Body of pancreas (tissue), 4 donors: ENCODE measurements at places on chromosomes 7 and 10. TPM values are rescaled to one million over a fixed set of nuclear protein-coding genes. Genes with fewer than 3 reads are reported as not detected.

PTPRZ1 gene
- total RNA-seq = 18.5 TPM

- no peak for DNase-seq
Measured at GRCh38 chr7:88347517-88347916, 40.8 kb upstream of the STEAP4 start.

DNA sequence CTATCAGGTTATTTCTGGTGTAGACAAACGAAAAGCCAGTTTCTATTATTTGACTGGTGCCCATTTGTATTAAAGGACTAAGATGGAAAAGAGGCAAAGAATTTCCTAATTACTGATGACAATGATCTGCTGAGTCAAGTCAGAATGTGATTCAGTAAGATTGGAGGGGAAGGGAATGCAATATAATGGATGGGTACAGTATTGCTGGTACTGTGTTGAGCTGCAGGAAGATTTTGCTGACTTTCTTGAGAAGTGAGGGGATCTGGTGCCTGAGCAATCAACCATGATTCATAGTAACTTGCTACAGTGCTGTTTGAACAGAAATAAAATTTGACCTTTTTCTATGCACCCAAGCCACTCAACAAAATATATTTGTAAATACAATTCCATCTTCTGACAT is 139.1 kb upstream of the RHEB start:
- no peak for DNase-seq

DNA sequence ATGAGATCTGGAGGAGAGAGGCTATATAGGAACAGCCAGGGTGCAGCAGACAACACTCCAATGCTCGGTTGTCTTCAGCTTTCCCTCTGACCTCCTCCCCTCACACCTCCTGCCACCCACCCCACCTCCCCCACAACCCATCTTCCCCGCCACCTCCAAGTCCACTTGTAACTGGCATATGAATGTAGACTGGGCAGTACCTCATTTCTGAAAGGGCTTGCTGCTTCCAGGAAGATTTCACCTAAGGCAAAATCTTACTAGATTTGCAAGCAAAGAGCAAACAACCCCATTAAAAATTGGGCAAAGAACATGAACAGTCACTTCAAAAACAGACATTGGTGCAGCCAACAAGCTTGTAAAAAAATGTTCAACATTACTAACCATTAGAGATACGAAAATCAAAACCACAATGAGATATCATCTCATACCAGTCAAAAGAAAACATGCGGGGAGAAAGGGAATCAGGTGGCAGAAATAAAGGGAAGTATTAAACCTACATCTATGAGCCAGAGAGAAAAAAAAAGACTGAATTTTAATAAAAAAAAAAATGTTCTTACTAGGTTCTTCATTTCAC is 164.6 kb upstream of the C1GALT1 start:
- DNase-seq = no peak

GRCh38 chr10:119859420-119860258 is 13.0 kb downstream of the MCMBP start:
- no peak for DNase-seq

DNA sequence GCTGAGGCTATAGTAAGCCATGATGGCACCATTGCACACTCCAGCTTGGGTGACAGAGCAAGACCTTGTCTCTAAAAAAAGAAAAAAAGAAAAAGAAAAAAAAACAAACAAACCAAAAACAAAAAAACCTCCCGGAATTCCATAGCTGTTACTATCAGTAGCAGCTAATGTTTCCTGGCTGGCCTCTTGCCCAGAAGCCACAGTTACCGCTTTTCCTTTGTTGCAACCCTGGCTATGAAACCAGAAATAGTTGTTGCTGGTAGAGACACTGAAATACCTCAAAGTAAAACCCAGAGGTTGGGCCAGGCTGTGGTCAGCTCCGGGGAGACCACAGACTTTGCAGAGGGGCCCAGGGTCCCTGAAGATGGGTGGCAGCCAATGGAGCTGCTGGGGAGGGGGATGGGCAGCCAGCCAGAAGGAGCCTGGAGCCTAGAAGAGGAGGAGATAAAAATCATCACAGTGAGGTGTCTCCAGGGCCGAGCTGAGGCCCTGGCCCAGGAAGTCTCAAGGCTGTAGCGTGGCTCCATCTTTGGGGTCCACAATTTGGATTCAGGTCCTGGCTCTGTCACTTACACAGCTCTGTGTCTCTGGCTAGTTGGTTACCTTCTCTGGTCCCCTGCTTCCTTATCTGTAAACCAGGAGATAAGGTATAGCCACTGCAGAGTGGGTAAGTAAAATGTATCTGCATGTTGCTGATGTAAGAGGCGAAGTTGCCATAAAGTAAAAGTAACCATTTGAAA is 3.4 kb upstream of the CHST12 start:
- DNase-seq = peak; percentile 85

- DNase-seq = no peak
Measured at GRCh38 chr7:131288450-131288849, 39.2 kb upstream of the MKLN1 start.

GRCh38 chr10:63267414-63268148 is 134.5 kb downstream of the NRBF2 start:
- DNase-seq = peak; percentile 54

DNA sequence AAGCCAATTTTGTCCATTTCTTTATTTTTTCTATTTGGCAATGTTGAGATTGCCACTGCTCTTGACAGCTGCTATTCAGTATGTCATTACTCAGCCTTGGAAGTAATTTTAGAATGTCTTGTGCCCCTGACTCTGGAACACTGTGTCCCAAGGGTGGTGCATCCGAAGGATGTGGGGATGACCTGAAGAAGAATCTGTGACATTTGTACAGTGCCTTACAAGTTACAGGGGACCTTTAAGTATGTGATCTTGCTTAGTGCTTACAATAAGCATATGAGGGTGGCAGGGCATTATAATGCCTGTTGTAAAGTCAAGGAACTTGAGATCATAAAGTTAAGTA is 239.5 kb downstream of the REEP3 start:
- no peak for DNase-seq

AKR1C2 gene
- 5.6 TPM for total RNA-seq

- DNase-seq = no peak
Measured at GRCh38 chr10:75049316-75050148, 61.9 kb upstream of the SAMD8 start.

LRRD1 gene
- not detected for total RNA-seq

GRCh38 chr10:104433669-104434068 is 80.0 kb downstream of the CFAP58 start:
- no peak for DNase-seq

DNA sequence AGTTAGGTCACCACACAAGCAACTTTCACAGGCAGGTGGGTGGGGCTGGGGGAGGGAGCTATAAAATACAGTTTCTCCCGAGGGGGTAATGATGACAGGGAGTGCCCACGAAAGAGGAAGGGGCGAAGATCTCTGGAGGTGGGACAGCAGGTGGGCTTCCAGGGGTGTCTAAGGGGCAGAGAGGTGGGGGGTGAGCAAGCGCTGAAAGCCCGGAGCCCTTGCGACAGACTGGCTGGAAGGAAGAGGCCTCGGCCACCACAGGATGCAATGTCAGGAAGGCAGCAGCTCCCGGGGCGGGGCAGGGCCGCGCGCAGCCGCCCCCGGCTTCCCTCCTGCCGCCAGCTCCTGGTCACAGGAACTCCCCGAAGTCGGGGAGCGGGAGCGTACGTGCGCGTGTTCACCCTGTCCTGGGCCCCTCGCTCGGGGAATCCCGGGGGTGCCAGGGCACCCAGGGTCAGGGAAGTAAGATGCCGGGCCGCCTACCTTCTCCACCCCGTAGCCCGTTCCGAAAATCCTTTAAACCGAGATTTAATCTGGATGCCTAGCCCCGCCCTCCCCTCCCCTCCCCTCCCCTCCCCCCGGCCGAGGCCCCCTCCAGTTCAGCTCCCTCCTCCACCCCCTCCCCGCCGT is 105.2 kb upstream of the PPIF start:
- peak; percentile 52 for DNase-seq

- no peak for DNase-seq
Measured at GRCh38 chr10:80155696-80156215, 23.2 kb downstream of the PLAC9 start.

TRIM73 gene
- 13.2 TPM for total RNA-seq

ANKRD30A gene
- total RNA-seq = not detected

GRCh38 chr7:121390617-121391016 is 5.5 kb downstream of the FAM3C start:
- no peak for DNase-seq

DNA sequence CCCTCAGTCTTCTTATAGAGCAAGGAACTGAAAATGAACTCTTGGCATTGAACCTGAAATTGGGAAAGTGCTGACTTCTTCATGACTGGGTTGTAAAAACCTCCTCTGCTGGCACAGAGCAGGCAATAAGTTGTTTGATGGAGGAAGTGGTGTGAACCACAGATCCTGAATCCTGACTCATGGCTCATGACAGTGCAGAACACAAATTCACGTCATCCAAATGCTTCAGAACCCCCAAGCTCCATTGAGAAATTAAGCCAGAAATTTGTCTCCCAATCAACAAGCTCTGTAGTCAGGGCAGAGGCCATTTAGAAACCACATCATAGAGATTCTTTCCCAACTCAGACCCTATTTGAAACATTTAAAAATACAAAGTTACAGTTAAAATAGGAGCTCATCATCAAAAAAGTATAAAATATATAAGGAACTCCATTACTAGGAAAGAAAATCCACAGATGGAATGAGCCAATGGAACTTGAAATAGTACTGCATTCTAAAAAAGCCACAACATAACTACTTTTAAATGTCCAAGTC is 10.3 kb upstream of the STK17A start:
- peak; percentile 74 for DNase-seq

PDE1C gene
- 4.9 TPM for total RNA-seq

- DNase-seq = no peak
Measured at GRCh38 chr7:122517576-122517975, 181.3 kb downstream of the RNF133 start.

DNA sequence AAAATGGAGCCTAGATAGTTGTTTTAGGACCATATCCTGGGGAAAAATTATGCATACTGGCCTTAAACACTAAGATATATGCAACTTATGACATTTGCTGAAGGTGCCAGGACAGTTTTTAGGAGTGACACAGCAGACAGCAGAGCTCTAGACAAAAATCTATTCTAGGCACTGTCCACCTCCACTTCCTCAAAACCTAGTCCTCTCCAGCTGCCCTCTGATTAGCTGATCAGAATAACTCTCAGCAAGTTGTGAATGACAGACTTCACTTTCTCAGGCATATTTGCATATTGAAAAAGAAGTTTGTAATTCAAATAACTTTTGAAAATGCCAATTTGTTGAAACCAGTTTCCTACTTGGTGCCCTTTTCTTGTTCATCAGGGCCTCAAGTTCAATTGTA is 152.3 kb upstream of the STEAP4 start:
- no peak for DNase-seq

DNA sequence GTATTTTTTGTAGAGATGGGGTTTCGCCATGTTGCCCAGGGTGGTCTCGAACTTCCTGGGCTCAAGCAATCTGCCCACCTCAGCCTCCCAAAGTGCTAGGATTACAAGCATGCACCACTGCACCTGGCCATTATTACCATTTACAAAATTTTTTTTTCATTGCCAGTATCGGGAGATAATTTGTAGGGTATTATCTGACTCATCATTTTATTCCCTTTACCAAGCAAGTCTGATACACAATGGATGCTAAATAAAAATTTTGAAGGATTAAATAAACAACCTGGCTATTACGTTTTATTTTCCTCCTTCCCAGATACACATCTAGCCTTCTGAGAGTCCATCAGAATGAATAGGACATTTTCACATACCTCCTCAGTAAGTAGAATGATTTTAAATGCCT is 38.1 kb upstream of the CPN1 start:
- DNase-seq = no peak

DNA sequence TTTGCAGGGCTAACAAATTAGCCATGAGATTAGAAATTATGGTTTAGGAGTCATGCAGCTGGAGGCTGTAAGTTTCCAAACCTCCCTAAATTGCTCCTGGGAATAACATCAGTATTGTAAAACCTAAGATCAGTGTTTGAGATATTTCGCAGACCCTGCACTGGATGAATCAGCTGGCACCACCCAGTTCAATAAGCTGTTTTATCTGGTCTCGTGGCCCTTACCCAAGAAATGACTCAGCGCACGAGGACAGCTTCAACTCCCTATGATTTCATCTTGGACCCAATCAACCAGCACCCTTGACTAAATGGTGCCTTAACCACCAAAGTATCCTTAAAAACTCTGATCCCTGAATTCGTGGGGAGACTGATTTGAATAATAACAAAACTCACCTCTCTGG is 482.0 kb upstream of the PCDH15 start:
- DNase-seq = no peak

DNA sequence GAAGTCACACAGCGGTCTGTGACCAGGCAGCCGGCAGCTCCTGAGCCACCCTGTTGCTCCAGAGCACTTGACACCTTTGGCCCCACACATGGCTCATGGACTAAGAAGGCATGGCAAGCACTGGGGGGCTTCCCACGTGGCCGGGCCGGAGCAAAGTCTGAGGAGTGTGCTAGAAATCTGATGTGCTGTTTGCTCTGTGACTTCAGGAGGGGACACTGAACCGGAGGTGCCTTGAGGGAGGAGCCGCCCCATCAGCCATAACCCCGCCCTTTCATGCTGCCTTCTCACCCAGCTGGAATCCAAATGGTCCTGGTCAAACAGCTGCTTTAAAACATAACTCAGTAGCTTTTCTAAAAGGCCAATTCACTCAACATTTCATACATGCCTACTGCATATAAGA is 33.5 kb downstream of the PROSER2 start:
- DNase-seq = no peak

- DNase-seq = no peak
Measured at GRCh38 chr7:69467826-69468225, 130.4 kb upstream of the AUTS2 start.

GRCh38 chr10:132961787-132962622 is 19.6 kb upstream of the CFAP46 start:
- peak; percentile 84 for DNase-seq

CUBN gene
- 2.6 TPM for total RNA-seq
